ENCODE measurements at places on chromosomes 7 and 10. TPM values are rescaled to one million over a fixed set of nuclear protein-coding genes. Genes with fewer than 3 reads are reported as not detected.

The BEND7 gene
- 29.7 TPM for polyA plus RNA-seq

DNA sequence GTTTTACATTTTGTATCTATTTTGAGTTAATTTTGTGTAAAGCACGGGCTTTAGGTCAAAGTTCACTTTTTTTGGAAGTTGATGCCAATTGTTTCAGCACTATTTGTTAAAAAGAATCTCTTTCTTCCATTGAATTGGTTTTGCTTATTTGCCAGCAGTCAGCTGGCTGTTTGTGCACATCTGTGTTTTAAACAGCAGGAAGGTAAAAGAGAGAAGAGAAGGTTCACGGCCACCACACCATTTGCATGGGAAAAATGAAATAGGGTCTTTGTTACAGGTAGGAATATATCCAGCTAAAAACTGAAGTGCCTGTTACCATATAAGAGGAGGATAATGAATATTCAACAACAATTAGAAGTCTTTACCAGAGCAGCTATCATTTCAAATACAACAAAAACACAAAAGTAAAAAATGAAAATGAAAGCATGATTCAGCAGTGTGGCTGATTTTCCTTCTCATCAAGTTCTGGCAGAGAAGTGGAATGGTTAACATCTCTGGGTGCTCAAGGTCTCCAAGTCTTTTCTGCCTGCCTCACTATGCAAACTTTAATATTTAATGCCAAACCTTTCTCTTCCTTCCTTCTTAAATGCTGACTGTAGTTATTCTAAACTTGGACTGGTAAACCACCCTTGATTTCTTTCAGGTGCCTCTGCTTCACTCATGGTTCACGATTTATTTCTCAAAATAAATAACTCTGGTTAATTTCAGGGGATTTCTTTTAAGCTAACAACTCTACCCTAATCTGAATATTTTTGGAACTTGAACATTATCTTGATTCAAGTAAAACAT lies 841.5 kb downstream of the GRM8 start:
- no peak for DNase-seq

DNA sequence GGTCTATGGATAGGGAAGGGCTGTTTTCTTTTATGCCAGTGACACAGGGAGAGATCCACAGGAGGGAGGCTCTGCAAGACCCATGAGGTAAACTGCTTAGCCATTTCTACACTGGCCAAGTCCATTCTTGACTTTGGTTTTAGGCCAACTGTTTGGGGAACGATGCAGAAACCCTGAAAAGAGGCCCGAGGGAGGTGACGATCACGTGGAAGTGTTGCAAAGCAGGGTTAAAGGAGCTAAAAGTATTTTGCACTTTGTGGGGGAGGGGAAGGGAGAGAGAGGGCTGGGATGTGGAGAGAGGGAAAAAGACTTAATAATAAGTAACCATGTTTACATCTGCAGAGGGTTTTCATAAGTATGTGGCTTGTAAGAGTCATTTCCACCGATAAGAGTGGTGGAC lies 239.7 kb downstream of the EMX2 start:
- DNase-seq, result no peak

- no peak for DNase-seq
Observed at GRCh38 chr10:69262292-69262751, 16.0 kb upstream of the HK1 start.

- no peak for DNase-seq
Observed at GRCh38 chr7:29864656-29865055, 58.3 kb downstream of the WIPF3 start.
